ENCODE measurements at places on chromosomes 4 and X.

GRCh38 chrX:16304751-16305150 is 137.5 kb downstream of the MAGEB17 start:
- no peaks in the 10 kb centered on the region for H3K36me3 ChIP-seq
- H3K4me1 ChIP-seq: no peaks in the 10 kb centered on the region
- H3K27me3 ChIP-seq: no peaks in the 10 kb centered on the region
- H3K27ac ChIP-seq: no peak overlapping the region
- no peak for DNase-seq

DNA sequence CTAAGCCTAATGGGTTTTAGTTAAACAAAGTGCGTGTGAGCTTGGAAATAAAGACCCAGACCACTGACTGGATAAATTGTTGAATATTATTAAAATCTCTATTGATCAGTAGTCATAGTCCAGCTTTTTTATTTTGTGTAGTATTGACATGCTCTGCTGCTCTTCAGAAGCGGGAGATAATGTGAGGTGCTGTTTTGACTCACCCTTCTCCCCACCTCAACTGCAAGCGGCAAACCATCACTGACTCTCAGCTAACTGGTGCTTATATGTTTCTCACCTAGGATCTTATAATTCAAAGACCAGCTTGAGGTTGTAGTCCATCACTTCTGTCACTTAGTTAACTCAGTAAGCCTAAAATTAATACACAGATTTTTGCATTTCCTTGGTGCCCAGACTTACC is 72.2 kb downstream of the COMMD8 start:
- no peak overlapping the region for H3K27ac ChIP-seq
- H3K4me3 ChIP-seq: no peak overlapping the region
- no peaks in the 10 kb centered on the region for H3K36me3 ChIP-seq
- DNase-seq: no peak
- no peaks in the 10 kb centered on the region for H3K4me1 ChIP-seq

GRCh38 chr4:22045051-22045630 is 96.6 kb upstream of the KCNIP4 start:
- no peak overlapping the region for H3K27ac ChIP-seq
- DNase-seq: no peak
- no peak overlapping the region for H3K4me3 ChIP-seq

DNA sequence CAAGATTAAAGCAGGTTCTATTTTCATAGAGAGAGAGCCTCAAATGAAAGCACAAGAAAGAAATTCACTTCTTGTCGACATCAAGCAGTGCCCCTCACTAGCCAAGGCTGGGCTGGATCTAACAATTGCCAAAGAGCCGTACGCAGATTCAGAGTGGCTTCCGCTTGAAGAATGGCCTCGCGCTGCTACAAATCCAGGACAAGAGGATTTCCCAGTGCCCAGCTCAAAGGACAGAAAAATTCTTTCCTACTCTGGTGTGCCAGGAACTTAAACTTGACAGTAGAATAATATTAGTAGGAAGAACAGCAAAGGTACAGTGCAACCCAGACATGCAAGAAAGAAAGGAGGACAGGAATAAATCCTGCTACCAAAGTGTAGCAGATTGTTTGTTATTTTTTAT is 56.5 kb upstream of the PPARGC1A start:
- no peak for DNase-seq
- no peaks in the 10 kb centered on the region for H3K36me3 ChIP-seq
- H3K27me3 ChIP-seq: no peaks in the 10 kb centered on the region
- H3K27ac ChIP-seq: no peak overlapping the region

GRCh38 chrX:105822138-105823091 is at the start of gene NRK:
NRK (plus strand) TSS chrX:105822539; CDS start chrX:105822846, 307 bp downstream.
- H3K4me3 ChIP-seq: no peak within 1 kb of the TSS
- H3K27me3 ChIP-seq: no peaks in the 10 kb centered on the region
- no peaks in the 10 kb centered on the region for H3K36me3 ChIP-seq
- no peaks in the 10 kb centered on the region for H3K4me1 ChIP-seq
- no peak for DNase-seq

DNA sequence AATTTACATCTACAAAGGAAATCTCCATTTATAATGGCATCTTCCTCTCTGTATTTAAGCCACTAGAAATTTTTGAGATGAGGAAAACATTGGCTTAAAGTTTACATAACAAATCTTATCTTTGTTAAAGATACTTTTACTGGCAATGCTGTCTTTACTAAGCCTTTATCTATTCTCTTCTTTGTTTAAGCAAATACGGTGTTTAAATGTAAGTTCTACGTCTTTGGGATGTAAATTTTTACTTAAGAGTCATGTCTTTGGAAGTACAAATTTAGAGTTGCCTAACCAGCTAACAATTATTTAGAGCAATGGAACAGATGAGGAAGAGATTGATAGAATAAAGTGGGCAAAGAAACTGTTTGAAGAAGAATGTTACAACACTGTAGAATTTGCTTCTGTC is 1024.0 kb upstream of the PCDH10 start:
- no peaks in the 10 kb centered on the region for H3K4me1 ChIP-seq
- H3K27me3 ChIP-seq: no peaks in the 10 kb centered on the region
- no peak overlapping the region for H3K4me3 ChIP-seq
- DNase-seq: no peak
- H3K36me3 ChIP-seq: no peaks in the 10 kb centered on the region

DNA sequence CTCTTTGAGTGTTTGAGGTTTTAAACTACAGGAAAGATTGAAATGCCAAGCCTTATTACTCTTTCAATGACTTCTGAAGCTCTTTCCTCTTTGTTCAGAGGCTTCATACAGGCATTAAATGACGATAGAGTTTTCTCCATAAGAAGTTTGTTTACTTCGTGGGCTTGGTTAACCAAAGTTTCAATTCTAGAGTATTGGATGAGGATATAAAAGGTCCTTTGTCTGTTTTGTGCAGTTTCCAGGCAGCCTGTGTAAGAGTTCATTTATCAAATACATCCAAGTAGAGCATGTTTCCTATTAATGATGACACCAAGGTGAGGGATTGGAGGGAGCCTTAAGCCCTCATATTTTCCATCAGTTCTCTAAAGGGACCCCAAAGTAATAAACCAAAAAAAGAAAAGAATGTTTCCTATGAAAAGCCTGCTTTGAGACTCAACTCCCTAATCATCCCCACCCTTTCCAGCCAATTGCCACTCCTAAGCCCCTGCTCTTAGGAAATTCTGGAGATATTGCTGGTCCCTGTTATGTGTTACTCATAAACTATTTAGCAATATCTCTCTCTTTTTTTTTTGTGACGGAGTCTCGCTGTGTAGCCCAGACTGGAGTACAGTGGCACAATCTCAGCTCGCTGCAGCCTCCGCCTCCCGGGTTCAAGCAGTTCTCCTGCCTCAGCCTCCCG is 106.2 kb upstream of the IL13RA1 start:
- H3K27me3 ChIP-seq: no peaks in the 10 kb centered on the region
- no peak overlapping the region for H3K4me3 ChIP-seq
- H3K36me3 ChIP-seq: no peaks in the 10 kb centered on the region
- H3K27ac ChIP-seq: no peak overlapping the region
